ENCODE measurements at places on chromosomes 3 and 15.

DNA sequence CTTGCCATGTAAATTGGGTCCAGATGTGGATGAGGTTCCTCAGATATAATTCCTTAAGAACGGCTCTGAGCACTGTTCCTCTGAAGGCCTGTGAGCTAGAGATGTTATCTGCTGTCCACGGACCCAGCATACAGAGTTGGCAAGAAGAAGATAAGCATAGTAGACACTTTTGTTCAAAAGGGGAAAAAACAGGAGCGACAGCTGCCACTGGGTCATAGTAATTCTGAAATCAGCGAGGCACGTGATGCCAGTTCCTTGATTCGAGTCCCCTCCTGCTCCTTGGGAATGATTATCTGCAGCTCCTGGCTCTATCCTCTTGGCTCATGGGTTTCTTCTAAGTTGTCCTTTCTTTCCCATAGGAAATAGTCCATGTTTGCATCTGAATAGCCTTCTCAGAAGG is 2.5 kb upstream of the RAB7A start:
- no peaks in the 10 kb centered on the region for H3K36me3 ChIP-seq
- DNase-seq: no peak
- no peak overlapping the region for H3K4me3 ChIP-seq

- H3K27ac ChIP-seq: no peak overlapping the region
- DNase-seq: no peak
- no peak overlapping the region for H3K4me3 ChIP-seq
These were observed 530.3 kb downstream of the ZIC1 start for GRCh38 chr3:147939425-147939824.

DNA sequence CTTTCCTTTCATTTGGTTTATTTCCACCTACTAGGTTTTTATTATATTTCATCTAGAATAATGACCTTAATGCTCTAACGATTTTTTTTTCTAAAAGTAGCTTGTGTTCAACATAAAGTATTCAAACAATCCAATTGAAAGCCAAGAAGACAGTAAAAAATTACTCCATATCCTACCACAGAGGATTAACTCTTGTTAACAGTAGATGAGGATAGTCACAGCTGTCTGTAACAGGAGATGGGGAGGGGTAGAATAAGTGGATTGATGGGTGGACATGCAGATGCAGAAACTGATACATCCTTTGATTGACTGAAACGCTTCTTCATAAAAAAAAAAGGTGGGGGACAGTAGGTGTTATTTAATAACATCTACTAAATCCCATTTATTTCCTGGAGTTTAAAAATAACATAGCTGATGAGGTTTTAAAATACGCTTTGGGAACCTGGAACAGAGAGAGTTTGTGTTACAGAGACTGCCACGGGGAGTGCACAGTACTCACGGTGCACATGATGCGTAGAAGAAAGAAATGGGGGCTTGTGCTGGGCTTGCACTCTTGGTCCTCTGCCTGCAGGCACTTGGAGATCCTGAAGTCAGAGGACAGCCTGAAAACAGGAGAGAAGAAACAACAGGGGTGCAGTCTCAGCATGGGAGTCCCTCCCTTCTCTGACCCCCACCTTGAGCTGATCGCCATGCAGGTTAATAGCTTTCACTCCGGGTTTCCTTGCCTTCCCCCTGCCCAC is 226.7 kb downstream of the THSD4 start:
- H3K4me1 ChIP-seq: no peaks in the 10 kb centered on the region
- no peaks in the 10 kb centered on the region for H3K27me3 ChIP-seq
- no peak for DNase-seq

GRCh38 chr3:54356261-54357045 is 234.1 kb downstream of the CACNA2D3 start:
- H3K27me3 ChIP-seq: no peaks in the 10 kb centered on the region
- no peak overlapping the region for H3K4me3 ChIP-seq
- no peak overlapping the region for H3K27ac ChIP-seq
- no peaks in the 10 kb centered on the region for H3K36me3 ChIP-seq
- peaks cover 11% of the 10 kb centered on the region for H3K4me1 ChIP-seq

- H3K36me3 ChIP-seq: no peaks in the 10 kb centered on the region
- DNase-seq: no peak
These were observed 7.8 kb upstream of the LIPC start for GRCh38 chr15:58423831-58424608.

- no peak for DNase-seq
- H3K4me1 ChIP-seq: peaks cover 42% of the 10 kb centered on the region
- peaks cover 62% of the 10 kb centered on the region for H3K36me3 ChIP-seq
These were observed 3.2 kb downstream of the SSR3 start for GRCh38 chr3:156551746-156552145.

- no peak overlapping the region for H3K27ac ChIP-seq
- H3K4me3 ChIP-seq: no peak overlapping the region
- H3K36me3 ChIP-seq: peaks cover 26% of the 10 kb centered on the region
- no peaks in the 10 kb centered on the region for H3K27me3 ChIP-seq
These were observed 17.6 kb downstream of the ACAD11 start for GRCh38 chr3:132641837-132642538.

DNA sequence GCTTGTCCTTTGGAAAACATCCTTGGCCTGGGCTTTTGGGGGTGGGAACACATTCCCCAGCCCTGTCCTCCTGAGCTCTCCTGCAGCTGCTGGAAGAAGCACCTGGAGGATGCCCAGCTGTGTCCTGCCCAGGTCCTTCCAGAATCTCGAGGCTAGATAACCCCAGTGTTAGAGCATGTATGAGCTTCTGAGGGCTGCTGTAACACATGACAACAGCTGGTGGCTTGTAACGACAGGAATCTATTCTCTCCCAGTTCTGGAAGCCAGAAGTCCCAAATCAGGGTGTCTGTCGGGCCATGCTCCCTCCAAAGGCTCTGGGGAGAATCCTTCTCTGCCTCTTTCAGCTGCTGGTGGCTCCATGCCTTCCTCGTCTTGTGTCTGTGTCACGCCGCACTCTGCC is 403.6 kb upstream of the C2CD4B start:
- H3K4me1 ChIP-seq: peaks cover 12% of the 10 kb centered on the region
- H3K36me3 ChIP-seq: no peaks in the 10 kb centered on the region
- no peak for DNase-seq
- no peak overlapping the region for H3K27ac ChIP-seq
- no peak overlapping the region for H3K4me3 ChIP-seq

DNA sequence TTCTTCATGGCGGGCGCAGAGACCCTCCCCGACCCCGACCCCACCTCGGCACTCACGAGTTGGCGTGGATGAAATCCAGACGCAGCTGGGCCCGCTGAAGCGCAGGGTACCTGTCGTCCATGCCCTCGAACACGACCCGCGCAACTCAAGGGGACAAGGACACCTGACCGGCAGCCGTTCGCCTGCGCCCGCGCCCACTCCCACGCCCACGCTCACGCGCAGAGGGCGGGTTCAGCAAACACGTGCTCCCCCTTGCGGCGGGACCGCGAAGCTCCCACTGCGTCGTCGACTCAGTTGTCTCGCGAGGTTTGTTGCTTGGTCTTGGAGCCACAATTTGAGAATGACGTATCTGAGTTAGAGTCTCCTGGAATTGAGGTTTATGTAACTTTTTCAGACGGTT is at the start of gene MORC1:
Gene MORC1, minus strand, starts transcription at position 196 of the 400 bp plus-strand sequence. Its CDS starts 75 bp downstream, at position 121.
- H3K27ac ChIP-seq: no peak within 1 kb of the TSS
- no peaks in the 10 kb centered on the region for H3K27me3 ChIP-seq

- peaks cover 72% of the 10 kb centered on the region for H3K27me3 ChIP-seq
- H3K36me3 ChIP-seq: no peaks in the 10 kb centered on the region
These were observed 592 bp downstream of the RASGRF1 start for GRCh38 chr15:79089890-79090486.

DNA sequence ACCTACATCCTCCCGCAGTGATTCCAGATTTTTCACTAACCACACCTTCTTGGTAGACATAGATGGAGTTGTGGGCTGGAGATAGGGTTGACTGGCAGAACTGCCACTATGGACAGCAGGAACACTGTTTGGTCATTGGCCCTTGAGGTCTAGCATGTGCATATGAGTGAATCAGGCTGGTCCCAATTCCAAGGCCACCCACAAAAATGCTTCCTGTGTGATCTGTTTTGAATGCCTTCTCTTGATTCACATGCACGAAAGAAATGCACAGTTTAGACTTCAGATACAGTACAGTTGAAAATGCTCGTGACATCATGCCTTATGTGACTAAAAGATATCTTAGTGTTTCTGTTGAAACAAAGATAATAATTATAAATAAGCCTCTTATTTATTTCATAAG is 285.8 kb upstream of the SEMA6D start:
- DNase-seq: no peak
- no peak overlapping the region for H3K4me3 ChIP-seq
- H3K36me3 ChIP-seq: no peaks in the 10 kb centered on the region
- H3K4me1 ChIP-seq: no peaks in the 10 kb centered on the region
- no peaks in the 10 kb centered on the region for H3K27me3 ChIP-seq
- no peak overlapping the region for H3K27ac ChIP-seq

GRCh38 chr15:63945007-63945788 is 101.1 kb downstream of the DAPK2 start:
- peak; percentile 83 for DNase-seq
- no peak overlapping the region for H3K4me3 ChIP-seq
- H3K27ac ChIP-seq: peak overlapping the region; percentile 70
- no peaks in the 10 kb centered on the region for H3K27me3 ChIP-seq

DNA sequence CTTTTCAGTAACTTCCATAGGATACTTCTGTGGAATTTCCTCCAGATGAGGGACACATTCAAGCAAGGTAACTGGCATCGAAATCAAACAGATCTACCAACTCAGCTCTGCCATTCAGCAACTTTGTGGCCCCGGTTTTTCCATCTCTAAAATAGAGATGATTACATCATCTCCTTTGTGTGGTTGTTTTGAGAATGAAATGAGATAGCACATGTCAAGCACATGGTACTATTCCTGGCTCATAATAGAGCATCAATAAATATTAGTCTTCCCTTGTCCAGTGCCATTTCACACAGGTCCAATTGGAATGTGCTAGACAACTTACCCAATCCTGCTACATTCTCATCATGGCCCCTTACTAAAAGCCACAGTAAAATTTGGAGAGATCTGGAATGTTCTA is 24.2 kb upstream of the TM4SF4 start:
- no peak for DNase-seq
- no peak overlapping the region for H3K4me3 ChIP-seq

- H3K27me3 ChIP-seq: no peaks in the 10 kb centered on the region
- H3K4me1 ChIP-seq: peaks cover 15% of the 10 kb centered on the region
- no peak overlapping the region for H3K27ac ChIP-seq
- no peaks in the 10 kb centered on the region for H3K36me3 ChIP-seq
- no peak overlapping the region for H3K4me3 ChIP-seq
These were observed 37.4 kb downstream of the MYO1E start for GRCh38 chr15:59335207-59335786.

All from lower lobe of right lung (tissue), 2 donors.